ENCODE measurements at places on chromosomes 7 and 10.

- DNase-seq = no peak
These were observed 177.7 kb downstream of the CUX1 start for GRCh38 chr7:101995121-101995520.

GRCh38 chr7:7668706-7669105 is 28.2 kb downstream of the UMAD1 start:
- DNase-seq = no peak

GRCh38 chr10:69047111-69047832 is 40.6 kb upstream of the SRGN start:
- DNase-seq = no peak

DNA sequence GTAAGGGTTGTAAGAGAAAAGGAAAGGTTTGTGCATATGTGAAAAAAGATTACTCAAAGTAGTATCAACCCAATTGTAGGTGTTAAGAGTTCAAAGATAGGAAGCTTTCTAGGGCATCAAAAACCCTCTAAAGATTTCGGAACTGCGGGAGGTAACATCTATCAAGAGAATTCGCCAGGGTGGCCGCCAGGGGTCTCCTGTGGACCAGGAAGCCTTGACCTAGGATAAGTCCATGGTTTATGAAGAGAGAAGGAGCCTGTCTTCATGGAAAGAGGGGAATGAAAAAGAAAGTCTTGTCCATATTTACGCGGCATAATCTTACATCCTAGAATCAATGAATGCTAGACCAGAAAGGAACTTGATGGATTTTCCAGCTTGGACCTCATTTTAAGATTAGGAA is 140.7 kb upstream of the CALCR start:
- peak; percentile 67 for DNase-seq

- DNase-seq = no peak
These were observed 35.5 kb downstream of the LYZL1 start for GRCh38 chr10:29324220-29324841.

GRCh38 chr10:110431659-110432058 is 66.0 kb upstream of the DUSP5 start:
- DNase-seq = no peak

GRCh38 chr10:113452146-113452845 is 100.6 kb upstream of the HABP2 start:
- DNase-seq = no peak

- DNase-seq = no peak
These were observed 50.3 kb downstream of the DIP2C start for GRCh38 chr10:639001-639750.

DNA sequence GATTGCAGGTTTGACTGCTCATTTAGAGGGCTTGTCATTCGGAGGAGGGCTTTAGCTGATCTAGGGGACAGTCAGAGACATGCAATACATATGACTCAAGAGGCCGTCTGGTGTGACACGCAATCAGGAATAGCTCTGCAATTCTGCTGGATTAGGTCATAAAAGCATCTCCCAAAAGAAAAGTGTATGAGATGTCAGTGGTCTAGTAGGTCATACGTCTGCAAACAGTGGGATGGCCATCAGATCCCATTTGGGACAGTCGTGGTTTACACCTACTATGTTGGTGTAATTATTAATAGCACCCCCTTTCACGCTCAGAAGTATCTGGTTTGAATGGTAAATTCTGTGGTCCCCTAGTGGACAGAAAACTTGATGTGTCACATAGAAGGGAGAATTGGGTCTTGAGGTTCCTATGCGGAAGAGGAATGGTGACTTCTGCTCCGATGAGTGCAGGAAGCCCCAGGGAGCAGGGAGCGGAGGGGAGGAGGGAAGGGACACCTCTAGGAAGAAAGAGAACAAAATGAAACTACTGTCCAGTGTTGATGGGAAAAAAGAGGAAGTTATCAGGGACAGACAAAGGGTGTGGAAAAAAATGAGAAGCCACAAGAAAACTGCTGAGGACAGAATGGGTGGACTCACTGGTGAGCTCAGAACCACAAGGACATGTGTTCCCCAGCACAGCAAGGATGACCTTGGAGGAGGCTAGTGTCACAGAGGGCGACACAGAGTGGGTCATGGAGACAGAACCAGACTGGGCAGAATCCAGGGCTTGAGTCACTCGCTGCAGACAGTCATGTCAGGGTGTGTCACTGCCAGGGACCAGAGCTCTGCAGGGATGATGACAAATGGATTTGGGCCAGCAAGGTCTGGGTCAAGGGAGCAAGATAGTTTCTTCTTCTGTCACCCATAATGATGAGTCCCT is 59.9 kb downstream of the MAP3K8 start:
- no peak for DNase-seq

- DNase-seq = no peak
These were observed 127.5 kb downstream of the VPS50 start for GRCh38 chr7:93359520-93360198.

DNA sequence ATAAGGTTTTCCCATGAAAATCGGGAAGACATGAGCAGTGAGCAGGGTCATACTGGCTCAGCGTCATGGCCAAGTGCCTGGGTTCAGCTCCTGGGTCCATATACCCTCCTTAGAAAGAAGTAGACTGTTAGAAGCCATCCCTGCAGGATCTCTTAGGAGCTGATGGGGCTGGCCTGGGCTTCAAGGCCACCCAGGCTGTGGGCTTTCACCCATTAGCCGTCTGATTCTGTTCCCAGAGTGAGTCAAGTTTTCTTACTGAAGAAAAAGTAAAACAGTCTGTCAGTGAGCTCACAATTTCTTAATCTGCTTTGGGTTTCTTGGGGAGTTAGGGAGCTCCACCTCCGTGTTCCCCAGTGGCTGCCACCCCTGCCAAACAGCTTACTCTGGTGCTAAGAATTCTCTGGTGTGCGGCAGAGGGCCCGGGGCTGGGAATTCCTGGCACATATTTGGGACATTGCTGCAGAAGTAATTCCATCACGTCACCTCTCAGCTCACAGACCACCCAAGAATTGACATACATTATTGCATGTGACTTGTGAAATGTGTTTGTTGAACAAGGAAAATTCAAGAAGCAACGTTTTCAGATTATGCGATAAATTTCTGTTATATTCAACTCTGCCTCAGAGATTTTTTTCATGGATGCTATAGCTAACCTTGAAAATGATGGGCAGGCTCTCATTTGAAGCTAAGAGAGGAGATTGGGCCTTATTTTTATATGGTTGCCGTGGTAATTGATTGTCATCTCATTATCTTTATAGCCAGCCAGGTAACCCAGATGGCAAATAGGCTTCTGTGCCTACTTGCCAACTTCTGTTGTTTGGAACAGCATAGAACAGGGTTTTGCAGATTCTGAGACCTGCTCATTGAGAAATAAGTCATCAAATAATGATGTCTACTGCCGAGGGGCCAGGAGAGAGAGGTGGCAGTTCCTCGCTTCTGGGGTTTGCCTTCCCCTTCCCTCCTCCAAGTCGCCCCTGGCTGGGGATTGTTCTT is 166.4 kb downstream of the CHN2 start:
- no peak for DNase-seq

- no peak for DNase-seq
These were observed 138.8 kb downstream of the DNAJB6 start for GRCh38 chr7:157475601-157476000.

GRCh38 chr7:16586081-16586874 is 59.3 kb downstream of the ANKMY2 start:
- DNase-seq = no peak

GRCh38 chr10:8950978-8951377 is 896.5 kb downstream of the GATA3 start:
- DNase-seq = no peak

DNA sequence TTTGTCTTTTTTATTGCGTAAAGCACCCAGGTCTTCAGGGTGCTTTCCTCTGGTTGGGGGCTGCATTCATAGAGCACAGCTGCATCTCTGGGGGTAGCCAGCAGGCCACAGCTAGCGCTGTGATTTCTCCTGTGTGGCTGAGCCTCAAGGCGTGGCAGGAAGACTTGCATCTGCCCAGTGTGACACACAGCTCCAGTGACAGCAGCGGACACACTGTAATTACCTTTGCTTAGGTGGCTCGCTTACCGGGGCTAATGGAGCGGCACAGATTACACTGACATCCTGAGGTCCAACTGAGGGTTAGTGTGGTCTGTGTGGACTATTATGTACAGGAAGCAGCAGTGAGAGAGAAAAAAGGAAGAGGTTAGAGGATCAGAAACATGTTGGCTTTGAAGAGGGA is 27.1 kb downstream of the ABCB4 start:
- DNase-seq = no peak

Measured in type B pancreatic cell (in vitro differentiated cells).